ENCODE measurements at places on chromosomes 13 and 19. TPM values are rescaled to one million over a fixed set of nuclear protein-coding genes. Genes with fewer than 3 reads are reported as not detected.

The KIR3DL2 gene
- not detected for total RNA-seq

The NLRP11 gene
- not detected for total RNA-seq

The PTGIR gene
- total RNA-seq, result 15.9 TPM

The KLK5 gene
- not detected for total RNA-seq

The IL12RB1 gene
- 0.93 TPM for total RNA-seq

The SPRED3 gene
- total RNA-seq, result 0.81 TPM

The PEG3 gene
- total RNA-seq, result 17.4 TPM

The NPHS1 gene
- total RNA-seq, result not detected

The S1PR5 gene
- not detected for total RNA-seq

- no peak overlapping the region for H3K4me3 ChIP-seq
- H3K27ac ChIP-seq, result no peak overlapping the region
- no peaks in the 10 kb centered on the region for H3K4me1 ChIP-seq
- no peaks in the 10 kb centered on the region for H3K36me3 ChIP-seq
These were observed 326.7 kb downstream of the SHISA2 start for GRCh38 chr13:25725104-25725503.

DNA sequence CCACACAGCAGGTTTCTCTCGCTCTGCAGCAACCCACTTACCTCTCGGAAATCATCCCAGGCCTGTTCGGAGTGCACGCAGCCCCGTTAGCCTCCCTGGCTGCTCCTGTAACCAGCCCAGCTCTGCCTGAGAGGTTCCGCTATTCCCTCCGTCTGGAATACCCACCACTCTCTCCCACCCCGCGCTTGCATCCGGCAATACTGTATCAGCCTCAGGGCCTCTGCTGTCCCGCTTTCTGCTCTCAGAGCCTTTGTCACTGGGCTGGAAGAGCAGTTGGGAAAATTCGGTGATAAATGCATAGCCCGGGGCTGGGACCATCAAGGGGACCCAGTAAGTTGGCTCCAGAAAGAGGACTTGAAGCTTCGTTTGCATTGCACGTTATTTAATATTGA lies 759 bp upstream of the TLE6 start:
- no peaks in the 10 kb centered on the region for H3K36me3 ChIP-seq
- no peaks in the 10 kb centered on the region for H3K27me3 ChIP-seq
- no peak for DNase-seq
- peaks cover 54% of the 10 kb centered on the region for H3K4me1 ChIP-seq

GRCh38 chr19:30791088-30791487 lies 418.9 kb downstream of the ZNF536 start:
- no peak overlapping the region for H3K4me3 ChIP-seq
- H3K4me1 ChIP-seq, result no peaks in the 10 kb centered on the region
- H3K27me3 ChIP-seq, result no peaks in the 10 kb centered on the region
- DNase-seq, result no peak

GRCh38 chr19:5953680-5954213 lies 24.2 kb downstream of the RANBP3 start:
- no peaks in the 10 kb centered on the region for H3K36me3 ChIP-seq
- H3K27me3 ChIP-seq, result no peaks in the 10 kb centered on the region
- H3K4me1 ChIP-seq, result peaks cover 76% of the 10 kb centered on the region
- no peak overlapping the region for H3K4me3 ChIP-seq

- DNase-seq, result no peak
- no peaks in the 10 kb centered on the region for H3K27me3 ChIP-seq
- peaks cover 23% of the 10 kb centered on the region for H3K4me1 ChIP-seq
- peak overlapping the region; percentile 33 for H3K27ac ChIP-seq
- H3K36me3 ChIP-seq, result no peaks in the 10 kb centered on the region
These were observed 904 bp upstream of the GIPC1 start for GRCh38 chr19:14496834-14497227.

GRCh38 chr13:51278426-51279130 lies 56.4 kb downstream of the FAM124A start:
- DNase-seq, result no peak
- H3K4me3 ChIP-seq, result no peak overlapping the region
- no peak overlapping the region for H3K27ac ChIP-seq
- no peaks in the 10 kb centered on the region for H3K27me3 ChIP-seq
- peaks cover 6% of the 10 kb centered on the region for H3K4me1 ChIP-seq

- H3K36me3 ChIP-seq, result no peaks in the 10 kb centered on the region
- no peaks in the 10 kb centered on the region for H3K4me1 ChIP-seq
- no peak overlapping the region for H3K27ac ChIP-seq
- H3K27me3 ChIP-seq, result no peaks in the 10 kb centered on the region
- no peak for DNase-seq
These were observed 12.2 kb downstream of the LAIR1 start for GRCh38 chr19:54352546-54352945.

GRCh38 chr19:46466536-46467196 lies 4.7 kb downstream of the PNMA8A start:
- peaks cover 8% of the 10 kb centered on the region for H3K4me1 ChIP-seq
- no peaks in the 10 kb centered on the region for H3K36me3 ChIP-seq
- DNase-seq, result no peak
- H3K27ac ChIP-seq, result no peak overlapping the region

- no peak overlapping the region for H3K4me3 ChIP-seq
- H3K27ac ChIP-seq, result no peak overlapping the region
These were observed 3.2 kb downstream of the MAP2K2 start for GRCh38 chr19:4120559-4121272.

DNA sequence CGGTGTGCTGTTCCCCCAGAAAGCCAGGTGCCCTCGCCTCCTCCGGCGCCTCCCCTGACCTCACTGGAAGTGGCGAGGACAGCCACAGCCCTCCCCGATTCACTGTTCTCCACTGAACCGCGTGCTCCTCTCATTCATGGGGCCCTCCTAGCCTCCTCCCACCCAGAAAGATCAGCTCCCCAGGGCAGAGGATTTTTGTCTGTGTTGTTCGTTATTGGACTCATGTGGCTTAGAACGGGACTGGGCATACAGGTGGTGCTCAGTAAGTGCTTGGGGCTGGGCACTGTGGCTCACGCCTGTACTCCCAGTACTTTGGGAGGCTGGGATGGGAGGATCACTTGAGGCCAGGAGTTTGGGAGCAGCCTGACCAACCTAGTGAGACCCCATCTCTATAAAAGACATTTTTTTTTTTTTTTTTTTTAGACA lies 3.8 kb downstream of the PRTN3 start:
- no peaks in the 10 kb centered on the region for H3K36me3 ChIP-seq
- H3K27ac ChIP-seq, result no peak overlapping the region
- no peak overlapping the region for H3K4me3 ChIP-seq
- H3K27me3 ChIP-seq, result no peaks in the 10 kb centered on the region

DNA sequence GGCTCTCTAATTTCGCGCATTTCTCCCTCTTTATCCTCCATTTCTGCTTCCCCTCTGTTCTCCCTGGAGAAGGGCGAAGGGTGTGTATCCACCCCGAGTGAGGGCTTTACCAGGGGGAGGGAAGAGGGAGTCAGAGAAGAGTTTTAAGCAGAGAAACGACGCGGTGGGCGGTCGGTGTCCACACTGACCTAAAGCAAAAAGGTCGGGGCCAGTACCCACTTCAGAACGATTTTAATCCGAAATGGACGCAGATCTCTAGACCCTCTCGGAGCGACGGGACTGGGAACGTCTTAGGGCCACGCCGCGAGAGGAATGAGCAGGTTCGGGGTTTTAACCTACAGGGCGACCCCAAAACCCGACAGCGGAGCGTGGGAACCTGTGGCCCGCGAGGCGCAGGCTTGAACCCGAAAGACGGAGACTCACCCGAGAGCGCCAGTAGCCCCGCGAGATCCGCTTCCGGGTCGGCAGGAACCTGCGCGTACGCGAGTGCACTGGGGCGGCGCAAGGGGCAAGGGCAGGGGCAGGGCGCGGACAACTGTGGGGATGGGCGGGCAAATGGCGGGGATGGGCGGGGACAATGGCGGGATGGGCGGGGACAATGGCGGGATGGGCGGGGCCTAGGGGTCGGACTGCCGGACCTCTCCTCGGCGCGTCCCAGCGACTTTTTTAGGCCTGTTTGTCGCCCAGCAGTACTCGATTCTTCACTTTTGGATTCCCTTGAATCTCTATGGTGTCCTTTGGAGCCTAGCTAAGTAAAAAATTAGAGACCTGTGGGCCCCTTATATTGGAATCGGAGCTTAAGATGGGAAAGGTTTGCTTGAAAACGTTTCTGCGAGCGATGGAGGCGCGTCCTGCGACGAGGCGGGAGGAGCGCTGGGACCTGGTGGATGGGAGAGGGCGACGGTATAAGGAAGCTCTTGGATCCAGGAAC lies at the start of gene ZNF677:
TSS of gene ZNF677 (minus strand) at position 463 of the 931 bp plus-strand sequence. CDS start 3,323 bp downstream, outside the sequence.
- peak; percentile 91 for DNase-seq
- peaks cover 19% of the 10 kb centered on the region for H3K36me3 ChIP-seq
- H3K27me3 ChIP-seq, result no peaks in the 10 kb centered on the region
- peaks cover 11% of the 10 kb centered on the region for H3K4me1 ChIP-seq
- peak within 1 kb of the TSS; percentile 61 for H3K27ac ChIP-seq

DNA sequence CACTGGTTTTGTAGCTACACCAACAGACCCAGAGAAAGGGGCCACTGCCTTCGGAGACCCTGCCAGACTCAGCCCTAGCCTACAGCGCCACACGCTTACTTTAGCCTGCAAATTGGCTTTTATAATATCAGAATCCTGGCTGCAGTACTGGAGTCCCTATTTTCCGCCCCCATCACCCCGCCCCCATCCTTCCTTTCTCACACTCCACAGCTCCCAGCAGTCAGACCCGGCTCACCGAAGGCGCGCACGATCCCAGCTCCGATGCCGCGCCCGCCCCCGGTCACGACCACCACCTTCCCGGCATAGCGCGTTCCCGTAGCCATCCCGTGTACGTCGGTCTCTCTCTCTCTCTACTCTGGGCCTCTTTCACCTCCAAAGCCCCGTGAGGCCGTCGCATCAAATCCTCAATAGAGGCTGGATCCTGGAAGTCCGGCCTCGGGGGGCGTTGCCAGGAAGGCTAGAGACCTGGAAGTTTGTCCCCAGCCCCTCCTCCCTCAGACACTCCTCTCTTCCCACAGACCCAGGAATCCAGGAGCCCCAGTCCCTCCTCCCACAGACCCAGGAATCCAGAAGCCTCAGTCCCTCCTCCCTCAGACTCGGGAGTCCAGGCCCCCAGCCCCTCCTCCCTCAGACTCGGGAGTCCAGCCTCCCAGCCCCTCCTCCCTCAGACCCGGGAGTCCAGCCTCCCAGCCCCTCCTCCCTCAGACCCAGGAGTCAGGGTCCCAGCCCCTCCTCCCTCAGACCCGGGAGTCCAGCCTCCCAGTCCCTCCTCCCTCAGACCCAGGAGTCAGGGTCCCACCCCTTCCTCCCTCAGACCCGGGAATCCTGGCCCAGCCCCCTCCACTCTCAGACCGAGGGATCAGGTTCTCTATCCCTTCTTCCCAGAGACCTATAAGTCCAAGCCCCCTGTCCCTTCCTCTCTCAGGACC lies at the start of gene HSD17B14:
TSS of gene HSD17B14 (minus strand) at position 403 of the 929 bp plus-strand sequence. CDS start at position 323, 80 bp downstream.
- no peak within 1 kb of the TSS for H3K4me3 ChIP-seq
- H3K4me1 ChIP-seq, result peaks cover 15% of the 10 kb centered on the region
- no peaks in the 10 kb centered on the region for H3K27me3 ChIP-seq
- DNase-seq, result peak; percentile 46
- H3K27ac ChIP-seq, result peak within 1 kb of the TSS; percentile 92

GRCh38 chr19:34972163-34972705 lies 8.2 kb upstream of the ZNF792 start:
- H3K27ac ChIP-seq, result no peak overlapping the region
- no peak for DNase-seq
- no peak overlapping the region for H3K4me3 ChIP-seq
- no peaks in the 10 kb centered on the region for H3K4me1 ChIP-seq

GRCh38 chr19:31338069-31338776 lies 11.0 kb downstream of the TSHZ3 start:
- peaks cover 46% of the 10 kb centered on the region for H3K4me1 ChIP-seq
- DNase-seq, result peak; percentile 78
- no peaks in the 10 kb centered on the region for H3K27me3 ChIP-seq

GRCh38 chr13:105572401-105572800 lies 963.1 kb downstream of the EFNB2 start:
- H3K27ac ChIP-seq, result no peak overlapping the region
- no peaks in the 10 kb centered on the region for H3K36me3 ChIP-seq
- H3K4me1 ChIP-seq, result peaks cover 5% of the 10 kb centered on the region
- H3K4me3 ChIP-seq, result no peak overlapping the region
- no peak for DNase-seq

- peak; percentile 99 for DNase-seq
- H3K4me3 ChIP-seq, result no peak overlapping the region
- H3K4me1 ChIP-seq, result peaks cover 60% of the 10 kb centered on the region
- peak overlapping the region; percentile 98 for H3K27ac ChIP-seq
- H3K27me3 ChIP-seq, result no peaks in the 10 kb centered on the region
These were observed 75.1 kb downstream of the GNG7 start for GRCh38 chr19:2627319-2627829.

- H3K4me1 ChIP-seq, result no peaks in the 10 kb centered on the region
- H3K27me3 ChIP-seq, result no peaks in the 10 kb centered on the region
- H3K36me3 ChIP-seq, result no peaks in the 10 kb centered on the region
- H3K27ac ChIP-seq, result no peak overlapping the region
These were observed 13.4 kb upstream of the SIGLEC12 start for GRCh38 chr19:51514866-51515481.

DNA sequence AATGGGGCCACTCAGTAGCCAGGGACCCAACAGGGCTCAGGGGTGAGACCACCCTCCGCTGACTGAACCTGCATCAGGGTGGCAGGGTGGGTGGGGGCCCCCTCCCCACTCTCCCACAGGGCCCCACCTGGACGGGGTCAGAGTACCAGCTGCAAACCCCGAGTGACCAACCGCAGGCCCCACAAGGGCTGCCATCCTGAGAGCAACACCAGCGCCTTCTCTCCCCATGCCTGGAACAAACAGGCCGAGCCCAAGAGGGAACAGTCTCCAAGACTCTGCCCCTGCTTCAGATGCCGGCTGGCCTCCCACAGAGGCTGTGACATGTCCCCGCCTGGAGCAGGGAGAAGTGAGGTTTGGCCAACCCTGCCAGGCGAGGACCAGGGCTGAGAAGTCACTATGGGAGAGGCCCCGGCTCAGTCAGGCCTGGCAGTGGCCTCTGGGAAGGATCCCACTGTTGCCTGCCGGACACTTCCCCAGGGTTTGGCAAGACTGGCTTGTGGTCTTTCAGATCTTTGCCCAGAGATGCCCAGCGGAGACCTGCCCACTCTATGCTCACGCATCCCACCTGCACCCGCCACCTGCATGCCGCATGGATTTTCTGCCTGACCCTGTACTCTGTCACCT lies 27.2 kb downstream of the MPND start:
- H3K4me3 ChIP-seq, result no peak overlapping the region
- H3K27ac ChIP-seq, result peak overlapping the region; percentile 29
- H3K36me3 ChIP-seq, result peaks cover 8% of the 10 kb centered on the region
- DNase-seq, result no peak
- no peaks in the 10 kb centered on the region for H3K27me3 ChIP-seq

- no peaks in the 10 kb centered on the region for H3K4me1 ChIP-seq
- H3K4me3 ChIP-seq, result no peak overlapping the region
- H3K27me3 ChIP-seq, result no peaks in the 10 kb centered on the region
- H3K36me3 ChIP-seq, result no peaks in the 10 kb centered on the region
- no peak for DNase-seq
These were observed 32.2 kb downstream of the F2RL3 start for GRCh38 chr19:16920816-16921529.

GRCh38 chr19:46786236-46787039 lies 2.0 kb downstream of the SLC1A5 start:
- H3K27me3 ChIP-seq, result no peaks in the 10 kb centered on the region
- peaks cover 12% of the 10 kb centered on the region for H3K4me1 ChIP-seq
- H3K4me3 ChIP-seq, result peak overlapping the region; percentile 43
- H3K27ac ChIP-seq, result peak overlapping the region; percentile 73
